Thoracic aorta (tissue), 2 donors: ENCODE measurements at places on chromosomes 3 and 15.

GRCh38 chr15:101295607-101296161 lies 636 bp upstream of the SNRPA1 start:
- peak overlapping the region; percentile 92 for H3K4me3 ChIP-seq
- DNase-seq: no peak
- H3K27me3 ChIP-seq: no peaks in the 10 kb centered on the region

- H3K27ac ChIP-seq: peak overlapping the region; percentile 65
- DNase-seq: no peak
- H3K4me3 ChIP-seq: peak overlapping the region; percentile 64
- H3K27me3 ChIP-seq: no peaks in the 10 kb centered on the region
- peaks cover 89% of the 10 kb centered on the region for H3K4me1 ChIP-seq
These were observed 10.5 kb downstream of the GNAI2 start for GRCh38 chr3:50246517-50246954.

DNA sequence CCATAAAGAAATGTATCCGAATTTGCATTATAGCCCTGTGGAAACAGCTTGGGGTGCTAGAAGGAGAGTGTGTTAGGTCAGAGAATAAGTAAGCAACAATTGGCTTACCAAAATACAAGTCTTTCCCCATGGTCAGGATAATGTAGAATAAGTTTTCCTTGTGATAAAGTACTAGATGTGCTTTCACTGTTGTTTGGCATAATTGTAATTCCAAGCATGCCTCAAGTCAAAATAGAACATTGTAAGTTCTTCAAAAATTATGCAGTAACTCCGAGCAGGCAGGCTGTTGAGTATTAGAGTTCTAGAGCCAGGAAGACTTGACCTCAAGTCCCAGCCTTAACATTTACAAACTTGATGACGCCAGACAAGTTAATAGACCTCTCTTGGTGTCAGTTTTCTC lies 242.0 kb downstream of the TUSC7 start:
- no peaks in the 10 kb centered on the region for H3K36me3 ChIP-seq
- DNase-seq: no peak
- peak overlapping the region; percentile 68 for H3K27ac ChIP-seq
- peak overlapping the region; percentile 39 for H3K4me3 ChIP-seq
- H3K4me1 ChIP-seq: peaks cover 17% of the 10 kb centered on the region

- no peaks in the 10 kb centered on the region for H3K36me3 ChIP-seq
- H3K27me3 ChIP-seq: no peaks in the 10 kb centered on the region
- no peak overlapping the region for H3K27ac ChIP-seq
- no peak overlapping the region for H3K4me3 ChIP-seq
- no peaks in the 10 kb centered on the region for H3K4me1 ChIP-seq
These were observed 1.9 kb downstream of the XIRP1 start for GRCh38 chr3:39190281-39191025.

DNA sequence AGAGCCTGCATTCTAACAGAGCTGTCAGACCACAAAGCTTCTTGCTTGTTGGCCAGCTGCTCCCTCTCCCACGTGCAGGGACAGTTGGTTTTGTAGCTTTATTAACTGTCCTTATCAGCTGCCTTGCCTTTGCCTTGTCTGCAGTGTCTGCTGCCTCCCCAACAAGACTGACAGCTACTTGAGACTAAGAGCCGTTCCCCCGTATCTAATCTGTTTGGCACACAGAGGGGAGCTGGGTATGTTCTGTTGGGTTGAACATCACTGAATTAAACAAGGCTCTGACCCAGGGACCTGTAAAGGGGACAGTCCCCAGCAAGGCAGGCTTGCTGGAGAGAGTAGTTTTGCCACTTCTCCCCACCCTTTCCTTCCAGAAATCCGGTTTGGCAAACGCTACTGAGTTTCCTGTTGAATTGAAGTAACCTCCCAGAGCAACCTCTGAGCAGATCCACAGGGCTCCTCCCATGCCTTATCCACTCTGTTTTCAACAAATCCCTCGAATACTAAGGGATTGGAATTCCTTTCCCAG lies 116.1 kb downstream of the ANP32A start:
- no peak for DNase-seq
- H3K27me3 ChIP-seq: no peaks in the 10 kb centered on the region
- no peaks in the 10 kb centered on the region for H3K36me3 ChIP-seq
- H3K4me3 ChIP-seq: no peak overlapping the region
- peaks cover 18% of the 10 kb centered on the region for H3K4me1 ChIP-seq

DNA sequence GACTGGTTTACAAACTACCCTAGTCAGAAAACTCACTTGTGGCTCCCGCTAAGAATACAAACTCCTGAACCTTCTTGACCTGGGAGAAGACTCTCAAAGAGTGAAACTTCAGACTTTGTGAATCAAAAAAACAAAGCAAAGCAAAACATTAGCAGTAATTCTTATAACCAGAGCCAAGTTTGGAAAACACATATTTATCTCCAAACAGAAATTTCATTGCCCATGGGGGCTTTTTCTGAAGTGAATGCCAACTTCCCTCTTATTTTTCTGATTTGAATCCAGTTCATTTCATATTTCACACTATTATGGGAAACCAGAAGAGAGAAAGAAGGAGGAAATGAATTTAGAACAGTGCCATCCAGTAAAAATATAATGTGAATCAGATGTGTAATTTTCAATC lies 55.7 kb upstream of the ZNF385D start:
- no peak for DNase-seq
- no peak overlapping the region for H3K27ac ChIP-seq

GRCh38 chr3:14031271-14031670 lies 93.4 kb downstream of the CHCHD4 start:
- H3K27me3 ChIP-seq: no peaks in the 10 kb centered on the region
- no peak overlapping the region for H3K27ac ChIP-seq
- no peaks in the 10 kb centered on the region for H3K36me3 ChIP-seq
- H3K4me1 ChIP-seq: no peaks in the 10 kb centered on the region

DNA sequence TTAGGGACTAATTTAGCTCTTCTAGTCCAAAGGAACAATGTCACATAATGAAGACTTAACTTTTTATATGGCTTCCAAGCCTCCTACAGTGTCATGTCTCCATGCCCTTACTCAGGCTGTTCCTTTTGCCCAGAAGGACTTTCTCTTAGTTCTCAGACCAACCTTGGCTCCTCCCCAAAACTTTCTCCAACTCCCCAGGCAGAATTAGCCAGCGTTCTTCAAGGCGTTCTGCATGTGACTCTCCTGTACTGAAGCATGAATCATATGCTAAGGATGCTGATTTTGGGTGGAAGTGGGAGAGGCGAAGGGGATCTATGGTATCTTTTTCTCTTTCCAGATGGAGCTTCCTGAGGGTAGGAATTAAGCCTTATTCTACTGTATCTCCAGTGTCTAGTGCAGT lies 335.1 kb upstream of the ICE2 start:
- no peaks in the 10 kb centered on the region for H3K36me3 ChIP-seq
- no peaks in the 10 kb centered on the region for H3K4me1 ChIP-seq
- H3K4me3 ChIP-seq: peak overlapping the region; percentile 11
- DNase-seq: no peak
- H3K27me3 ChIP-seq: no peaks in the 10 kb centered on the region

GRCh38 chr15:70781236-70781635 lies 17.9 kb upstream of the UACA start:
- DNase-seq: no peak
- H3K27me3 ChIP-seq: no peaks in the 10 kb centered on the region
- peaks cover 8% of the 10 kb centered on the region for H3K4me1 ChIP-seq
- H3K27ac ChIP-seq: no peak overlapping the region
